AG10803 (cell line): ENCODE measurements at places on chromosomes 6 and 20.

DNA sequence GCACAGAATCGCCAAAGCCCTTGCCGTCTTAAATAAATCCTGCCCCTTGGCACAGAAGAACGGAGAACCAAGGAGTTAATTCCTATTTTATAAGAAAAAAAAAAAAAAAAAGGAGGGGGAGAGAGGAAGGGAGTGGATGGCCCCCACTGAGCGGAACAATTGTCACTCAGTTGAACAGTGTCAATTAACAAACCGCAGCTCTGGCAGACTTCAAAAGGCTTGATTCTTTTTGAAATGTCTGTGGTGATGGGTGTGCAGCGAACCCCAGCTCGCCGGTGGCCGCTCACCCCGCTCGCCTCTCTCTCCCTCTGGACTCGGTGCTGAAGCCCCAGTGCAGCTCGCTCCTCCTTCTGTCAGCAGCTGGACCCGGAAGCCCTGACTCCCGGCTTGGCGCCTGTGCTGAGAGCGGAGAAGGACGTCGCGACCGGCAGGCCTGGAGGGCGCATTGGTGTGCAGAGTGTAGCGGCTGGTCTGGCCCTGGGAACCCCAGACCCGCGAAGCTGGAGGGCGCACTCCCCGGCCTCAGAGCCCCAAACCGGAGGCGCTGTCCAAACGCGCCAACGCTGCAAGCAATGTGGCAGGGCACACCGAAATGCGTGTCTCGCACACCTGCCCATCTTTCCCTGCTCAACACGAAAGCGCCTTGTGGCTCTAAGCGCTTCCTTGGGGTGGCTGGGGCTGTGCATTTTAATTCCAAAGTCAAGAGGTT is 3.4 kb downstream of the LINC00237 start:
- peak; percentile 16 for DNase-seq

DNA sequence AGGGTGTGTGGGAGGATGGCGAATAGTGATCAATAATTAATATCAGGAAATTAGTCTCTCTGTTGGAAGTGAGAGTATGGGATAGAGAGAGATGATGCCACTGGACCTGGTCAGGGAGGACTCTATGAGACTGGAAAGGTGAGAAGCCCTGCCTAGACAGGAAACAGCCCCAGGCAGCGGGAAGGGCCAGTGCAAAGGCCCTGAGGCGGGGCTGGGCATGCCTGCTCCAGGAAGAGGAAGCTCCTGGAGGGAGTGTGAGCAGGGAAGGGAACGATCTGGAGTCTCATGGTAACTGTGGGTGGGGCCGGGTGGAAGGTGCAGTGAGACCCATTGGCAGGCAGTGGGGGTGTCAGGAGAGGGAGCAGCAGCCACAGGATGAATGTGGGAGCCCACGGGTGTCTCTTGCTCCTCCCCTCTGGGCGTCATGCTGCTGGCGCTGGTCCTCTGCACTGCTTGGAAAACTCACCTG is 1.8 kb upstream of the CST3 start:
- DNase-seq = no peak

GRCh38 chr6:28978959-28979561 is 26.1 kb downstream of the ZNF311 start:
- no peak for DNase-seq

DNA sequence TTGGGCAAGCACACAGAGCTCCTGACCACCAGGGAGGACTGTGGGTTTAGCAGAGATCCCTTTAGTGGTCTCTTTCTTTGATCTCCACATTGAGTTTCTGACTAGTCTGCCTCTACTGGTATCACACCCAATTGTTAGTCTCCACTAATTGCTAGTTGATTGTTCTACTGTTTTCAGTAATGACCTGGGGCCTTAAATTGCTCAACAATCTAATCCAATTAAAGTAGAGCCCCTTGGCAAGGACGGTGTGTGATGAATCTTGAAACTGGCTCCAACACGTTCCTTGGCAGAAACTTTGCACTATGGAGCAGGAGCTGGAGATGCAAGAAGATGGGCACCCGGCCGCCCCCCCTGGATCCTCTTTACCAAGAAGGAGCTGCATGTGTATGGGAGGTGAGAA is 12.3 kb downstream of the FAM50B start:
- no peak for DNase-seq

GRCh38 chr6:147108259-147108910 is 95.8 kb upstream of the STXBP5 start:
- DNase-seq = no peak

- DNase-seq = no peak
Observed at GRCh38 chr20:15937179-15937578, 636.1 kb downstream of the KIF16B start.

- no peak for DNase-seq
Observed at GRCh38 chr6:36324191-36324590, 12.5 kb downstream of the BNIP5 start.

DNA sequence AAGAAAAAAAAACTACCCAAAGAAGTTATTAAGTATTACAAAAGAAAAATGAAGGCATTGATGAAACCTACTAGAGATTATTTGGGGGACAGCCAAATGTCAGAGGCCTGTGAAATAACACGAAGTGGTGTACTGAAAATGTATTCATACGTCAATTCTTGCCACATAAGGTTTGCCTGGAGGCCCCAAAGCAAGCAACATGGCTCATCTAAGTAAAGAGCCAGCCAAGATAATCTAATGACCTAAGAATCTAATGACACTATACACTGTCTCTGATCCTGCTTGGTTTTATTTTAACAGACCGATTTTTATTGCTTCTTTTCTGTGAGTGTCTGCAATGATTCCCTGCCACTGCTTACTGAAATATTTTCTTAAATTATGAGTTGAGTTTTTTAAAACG is 34.7 kb downstream of the FILIP1 start:
- peak; percentile 81 for DNase-seq

DNA sequence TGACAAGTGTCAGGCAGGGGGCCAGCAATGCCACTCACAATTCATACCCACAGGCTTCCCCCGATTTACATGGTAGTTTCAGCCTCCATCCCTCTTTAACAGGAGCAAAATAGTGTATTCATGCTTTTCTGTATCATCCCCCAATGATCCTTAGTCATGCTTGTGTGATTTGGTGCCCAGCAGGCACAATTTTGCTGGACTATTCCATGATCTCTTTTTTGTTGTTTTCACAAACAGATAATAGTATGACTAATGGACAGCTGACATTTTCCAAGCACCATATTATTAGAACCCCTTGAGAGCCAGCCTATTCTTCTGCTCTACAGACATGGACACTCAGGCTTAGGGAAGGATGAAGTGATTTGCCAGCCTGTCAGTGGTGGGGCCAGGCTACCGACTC is 128.2 kb upstream of the RIPOR2 start:
- DNase-seq = no peak

- no peak for DNase-seq
Observed at GRCh38 chr6:107689190-107689589, 134.9 kb downstream of the SCML4 start.
